Right ventricle myocardium inferior (tissue), 1 donor: ENCODE measurements at places on chromosomes 11 and 22. TPM values are rescaled to one million over a fixed set of nuclear protein-coding genes. Genes with fewer than 3 reads are reported as not detected.

DNA sequence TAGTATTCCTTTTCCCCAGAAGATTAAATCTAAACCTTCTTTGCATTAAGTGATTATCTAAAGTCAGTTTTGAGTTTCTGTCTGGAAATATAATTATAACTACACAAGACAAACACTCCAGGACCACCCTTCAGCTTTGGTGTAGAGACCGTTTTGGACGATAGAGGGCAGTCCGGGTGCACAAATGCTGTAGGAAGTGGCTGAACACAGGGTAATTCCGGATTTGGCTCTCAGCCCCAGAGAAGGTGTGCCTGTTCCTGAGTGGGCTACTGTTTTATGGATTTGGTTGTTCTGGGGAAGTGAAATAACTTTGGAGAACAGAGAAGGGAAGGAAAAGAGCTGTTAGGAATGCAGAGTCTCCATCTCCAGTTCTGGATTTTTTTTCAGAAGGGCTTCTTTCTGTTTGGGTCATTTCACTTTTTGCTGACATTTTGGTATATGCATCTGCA, 14.8 kb downstream of the EXT2 start:
- no peak for DNase-seq

GRCh38 chr11:123431619-123432018, 1.6 kb downstream of the GRAMD1B start:
- DNase-seq, result no peak

DNA sequence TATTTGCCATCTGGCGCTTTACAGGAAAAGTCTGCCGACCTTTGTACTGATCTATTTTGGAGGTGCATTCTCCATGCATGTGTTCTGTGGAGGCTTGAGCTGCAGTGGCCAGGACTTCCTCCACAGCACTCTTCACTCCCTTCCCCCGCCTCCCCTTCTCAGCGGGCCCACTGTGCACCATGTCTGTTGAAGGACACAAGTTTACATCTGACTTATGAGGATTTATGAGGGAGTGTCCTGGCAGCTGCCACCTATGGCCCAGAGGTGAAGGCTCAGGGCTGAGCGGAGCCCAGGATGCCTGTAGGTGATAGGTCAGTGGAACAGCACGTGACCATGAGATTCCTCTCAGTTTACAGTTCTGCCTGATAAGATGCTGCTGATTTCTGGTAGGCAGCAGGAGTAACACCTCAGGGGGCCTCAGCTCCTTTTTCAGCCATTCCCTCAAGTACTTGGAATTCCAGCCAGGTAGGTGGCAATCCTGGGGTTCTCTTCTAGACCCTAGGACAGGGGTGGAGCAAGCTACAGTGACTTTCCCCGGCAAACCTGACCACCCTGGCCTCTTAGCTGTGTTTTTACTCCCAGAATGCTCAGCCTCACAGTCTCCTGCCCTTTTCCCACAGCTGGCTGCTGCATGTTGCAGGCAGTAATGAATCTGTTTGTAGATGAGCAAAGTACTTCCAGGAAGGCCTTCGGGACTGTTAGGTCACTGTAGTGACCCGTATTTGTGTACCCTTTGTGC, 59.9 kb downstream of the PPFIBP2 start:
- no peak for DNase-seq

- DNase-seq, result no peak
Measured at GRCh38 chr11:13223112-13223511, 54.5 kb upstream of the BMAL1 start.

- DNase-seq, result no peak
Measured at GRCh38 chr22:24400034-24400725, 27.2 kb upstream of the ADORA2A start.

The IGSF9B gene
- total RNA-seq, result 41.7 TPM

DNA sequence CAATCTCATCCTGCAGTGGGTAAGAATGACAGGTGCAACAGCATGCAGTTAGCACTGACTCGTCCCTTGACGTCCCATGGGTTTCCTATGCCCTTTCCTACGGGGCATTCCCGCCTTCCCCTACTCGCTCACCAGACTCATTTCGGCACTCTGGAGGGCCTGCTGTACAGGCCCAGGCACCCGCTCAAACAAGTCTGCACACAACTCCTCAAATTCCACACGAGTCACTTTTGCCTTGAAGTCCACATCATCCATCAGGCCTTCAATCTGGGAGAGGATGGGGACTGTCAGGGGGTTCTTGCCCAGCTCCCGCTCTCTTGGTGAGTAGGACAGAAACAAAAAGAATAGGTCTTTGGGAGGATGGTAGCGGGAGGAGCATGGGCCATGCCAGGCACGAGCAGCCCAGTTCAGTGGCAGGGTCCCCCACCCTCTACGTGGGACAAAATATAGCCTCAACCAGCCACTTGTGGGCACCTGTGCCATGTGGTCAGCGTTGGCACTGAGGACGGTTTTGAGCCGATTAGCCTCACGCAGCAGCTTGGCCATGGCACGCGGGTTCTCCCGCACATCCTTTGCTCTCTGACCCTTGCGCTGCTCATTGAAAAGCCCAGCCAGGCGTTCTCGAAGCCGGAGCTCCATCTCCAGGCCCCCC, 4.7 kb downstream of the HYOU1 start:
- no peak for DNase-seq

DNA sequence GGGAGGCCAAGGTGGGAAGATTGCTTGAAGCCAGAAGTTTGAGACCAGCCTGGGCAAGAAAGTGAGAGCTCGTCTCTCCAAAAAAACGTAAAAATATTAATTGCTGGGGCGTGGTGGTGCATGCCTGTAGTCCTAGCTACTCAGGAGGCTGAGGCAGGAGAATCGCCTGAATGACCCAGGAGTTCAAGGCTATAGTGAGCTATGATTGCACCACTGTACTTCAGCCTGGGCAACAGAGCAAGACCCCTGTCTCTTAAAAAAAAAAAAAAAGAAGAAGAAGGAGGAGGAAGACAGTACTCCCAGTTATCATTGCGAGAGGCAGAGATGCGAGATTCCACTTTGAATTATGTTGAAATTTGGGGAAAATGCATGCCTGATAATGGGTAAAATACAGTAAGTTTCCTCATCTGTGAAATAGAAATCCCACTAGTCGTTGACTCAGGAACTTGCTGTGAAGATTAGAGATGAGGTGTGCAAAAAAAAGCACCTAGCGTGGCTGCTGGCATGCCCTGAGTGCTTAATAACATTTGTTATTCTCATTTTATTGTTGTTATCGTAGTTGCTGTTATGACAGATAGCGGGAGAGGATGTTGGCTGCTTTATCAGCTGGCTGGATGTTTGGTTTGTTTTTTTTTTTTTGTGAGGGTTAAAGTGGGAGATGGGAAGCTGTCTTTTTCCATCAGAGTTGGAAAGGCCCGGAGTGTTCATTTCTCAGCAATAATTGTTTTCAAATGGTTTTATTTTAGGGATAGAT, 33.4 kb downstream of the BCR start:
- no peak for DNase-seq

DNA sequence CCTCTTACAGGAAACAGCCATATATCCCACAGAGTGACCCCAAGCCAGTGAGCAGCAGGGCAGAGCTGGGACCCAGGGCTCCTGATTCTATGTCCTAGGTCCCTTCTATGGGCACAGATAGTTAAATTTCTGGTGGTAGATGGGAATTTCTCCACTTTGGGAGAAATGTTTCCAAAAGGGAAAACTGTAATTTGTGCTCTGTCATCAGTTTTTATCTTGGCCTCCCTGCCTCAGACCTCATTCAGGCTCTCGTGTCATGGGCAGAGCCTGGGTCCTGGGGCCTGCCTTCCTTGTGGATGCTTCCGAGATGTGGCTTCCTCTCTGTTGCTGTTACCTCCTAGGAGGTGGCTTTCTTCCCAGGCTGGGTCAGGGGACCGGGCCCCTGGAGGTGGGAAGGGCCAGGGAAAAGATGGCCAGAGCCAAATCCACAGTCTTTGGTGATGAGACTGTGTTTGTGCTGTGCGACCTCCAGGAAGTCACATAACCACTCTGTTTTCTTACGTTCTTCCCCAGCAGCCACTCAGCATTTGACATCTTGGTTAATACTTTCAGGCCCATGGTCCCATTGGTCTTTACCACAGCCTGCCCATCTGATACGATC, 8.6 kb downstream of the LRRC32 start:
- peak; percentile 20 for DNase-seq

DNA sequence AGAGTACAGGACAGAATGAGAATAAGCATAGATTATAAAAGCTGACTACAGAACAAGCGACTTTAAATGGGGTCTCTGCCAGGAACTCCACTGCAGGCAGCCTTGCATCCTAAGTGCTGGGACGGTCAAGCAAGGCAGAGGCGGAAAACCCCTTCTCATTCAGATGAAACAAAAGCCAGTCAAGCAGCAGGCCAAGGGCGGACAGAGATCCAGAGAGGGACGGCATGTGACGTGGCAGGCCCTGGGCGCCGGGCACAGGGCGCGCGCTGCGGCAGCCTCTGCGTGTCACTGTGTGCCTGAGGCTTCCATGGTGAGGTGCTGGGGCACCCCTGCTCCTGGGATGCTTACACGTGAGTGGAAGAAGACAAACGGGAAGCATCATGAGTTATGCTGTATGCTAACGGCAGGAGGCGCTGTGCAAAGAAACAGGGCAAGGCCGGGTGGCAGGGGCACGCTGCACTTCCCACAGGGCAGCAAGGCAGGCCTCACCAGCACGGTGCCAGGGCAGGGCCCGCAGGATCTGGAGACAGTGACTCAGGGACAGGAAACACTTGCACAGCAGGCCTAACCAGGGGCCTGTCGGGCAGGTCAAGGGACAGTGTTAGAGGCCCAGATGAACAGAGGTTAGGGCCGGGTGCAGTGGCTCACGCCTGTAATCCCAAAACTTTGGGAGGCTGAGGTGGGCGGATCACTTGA, 6.2 kb downstream of the TOLLIP start:
- DNase-seq, result no peak

DNA sequence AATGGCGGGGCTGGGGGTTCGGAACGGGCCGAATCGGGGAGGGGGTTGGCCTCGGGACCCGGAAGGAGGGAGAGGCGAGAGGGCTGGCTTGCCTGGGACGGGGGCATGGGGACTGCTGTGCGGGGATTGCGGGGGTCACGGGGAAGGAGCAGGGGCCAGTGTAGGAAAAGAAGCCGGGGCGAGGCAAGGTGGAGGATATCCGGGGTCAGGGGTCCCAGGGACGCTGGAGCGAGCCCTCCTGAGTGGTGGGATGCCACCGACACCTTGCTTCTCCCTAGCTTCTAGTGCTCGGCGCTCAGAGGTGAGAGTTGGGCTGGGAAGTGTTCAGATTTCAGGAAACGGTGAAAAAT, 426 bp upstream of the GDPD5 start:
- DNase-seq, result no peak

- DNase-seq, result no peak
Measured at GRCh38 chr11:22657101-22657694, 9.2 kb upstream of the GAS2 start.

DNA sequence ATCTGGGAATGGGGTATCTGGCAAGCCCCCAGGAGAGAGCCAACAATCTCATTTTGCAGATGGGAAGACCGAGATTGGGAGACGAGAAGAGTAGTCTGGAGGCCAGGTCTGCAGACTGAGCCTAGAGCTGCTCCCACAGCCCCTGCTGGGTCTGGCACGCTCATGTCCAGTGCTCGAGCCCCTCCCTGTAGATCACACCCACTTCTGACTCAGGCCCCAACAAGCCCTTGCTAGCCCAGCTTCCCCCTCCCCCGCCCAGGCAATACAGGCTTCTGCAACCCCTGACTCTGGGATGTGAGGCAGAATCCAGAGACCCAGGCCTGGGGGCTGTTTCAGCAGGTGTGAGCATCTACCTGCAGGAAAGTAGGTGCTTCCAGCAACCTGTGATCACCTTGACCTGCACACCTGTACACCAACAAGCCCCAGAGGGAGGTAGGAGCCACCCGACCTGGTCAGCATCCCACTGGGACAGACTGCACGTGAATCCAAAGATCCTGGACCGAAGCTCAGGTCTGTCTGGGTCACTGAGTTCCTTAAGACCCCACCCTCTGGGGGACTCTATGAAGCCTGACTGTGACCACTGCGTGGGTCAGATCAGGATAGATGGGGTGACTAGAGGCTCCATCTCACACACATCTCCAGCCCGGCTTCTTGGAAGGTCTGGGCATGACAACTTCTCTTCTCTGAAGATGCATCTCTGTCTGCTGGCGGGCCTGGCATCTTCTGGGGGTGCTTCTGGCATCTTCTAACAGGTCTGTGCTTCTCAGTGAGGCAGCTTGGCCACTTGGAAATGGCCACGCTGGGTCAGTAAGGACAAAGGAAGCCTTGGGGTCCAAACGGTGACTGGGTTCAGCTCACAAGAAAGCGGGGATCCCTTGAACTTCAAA, 29.3 kb downstream of the LINC01488 start:
- no peak for DNase-seq

The GNG3 gene
- not detected for total RNA-seq

- DNase-seq, result no peak
Measured at GRCh38 chr11:45511566-45511965, 153.9 kb downstream of the CHST1 start.

DNA sequence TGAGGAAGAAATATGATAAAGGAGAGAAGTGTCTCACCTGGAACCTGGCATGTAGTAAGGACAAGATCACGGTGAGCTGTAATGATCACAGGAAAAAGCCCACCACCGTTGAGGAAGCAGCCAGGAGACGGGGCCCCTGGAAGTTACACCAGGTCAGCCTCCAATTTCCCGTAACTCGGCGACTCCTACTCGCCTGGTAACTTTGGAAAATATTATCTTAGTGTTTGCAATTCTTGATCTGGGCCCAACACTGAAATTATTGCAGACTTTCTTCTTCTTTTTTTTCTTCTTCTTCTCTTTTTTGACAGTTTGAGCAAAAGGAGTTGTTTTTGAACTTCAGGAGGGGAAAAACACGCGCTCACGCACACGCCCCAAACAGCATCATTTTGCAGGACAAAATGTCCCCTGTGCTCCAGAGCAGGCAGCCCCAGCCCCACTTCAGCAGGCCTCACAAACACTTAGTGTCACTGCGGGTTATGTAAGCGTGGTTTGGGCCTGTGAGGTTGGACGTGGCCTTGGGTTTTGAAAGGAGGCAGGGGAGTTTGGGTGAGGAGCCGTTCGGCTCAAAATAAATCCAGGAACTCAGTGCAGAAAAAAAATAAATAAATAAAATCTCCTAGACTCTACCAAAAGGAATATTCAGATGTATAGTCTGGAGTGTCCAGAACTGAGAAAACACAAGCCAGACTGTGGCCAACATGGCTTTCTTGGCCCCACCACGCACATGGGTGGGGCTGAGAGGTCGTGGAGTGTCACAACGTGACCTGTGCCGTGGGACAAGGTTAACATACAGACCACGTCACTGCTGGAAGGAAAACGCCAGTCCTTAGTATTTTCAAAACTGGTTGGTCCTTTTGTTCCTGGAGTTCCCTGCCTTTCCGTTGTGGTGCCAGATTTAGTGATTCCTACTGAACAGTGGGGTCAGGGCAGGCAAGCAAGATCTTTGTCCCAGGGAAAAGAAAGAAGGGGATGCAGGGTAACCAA, 26.3 kb upstream of the MN1 start:
- no peak for DNase-seq

- DNase-seq, result no peak
Measured at GRCh38 chr11:88169881-88170280, 5.4 kb downstream of the RAB38 start.

GRCh38 chr11:75802913-75803820, 11.8 kb upstream of the UVRAG start:
- no peak for DNase-seq

The TIMM10 gene
- 58.1 TPM for total RNA-seq

GRCh38 chr11:128715691-128716561, 22.1 kb downstream of the FLI1 start:
- no peak for DNase-seq

The ST13 gene
- 197 TPM for total RNA-seq

- DNase-seq, result no peak
Measured at GRCh38 chr11:13118194-13118593, 109.1 kb downstream of the RASSF10 start.
